ENCODE measurements at places on chromosomes 11 and 22.

- peak; percentile 77 for DNase-seq
Observed at GRCh38 chr11:63858628-63859550, 20.0 kb downstream of the MARK2 start.

DNA sequence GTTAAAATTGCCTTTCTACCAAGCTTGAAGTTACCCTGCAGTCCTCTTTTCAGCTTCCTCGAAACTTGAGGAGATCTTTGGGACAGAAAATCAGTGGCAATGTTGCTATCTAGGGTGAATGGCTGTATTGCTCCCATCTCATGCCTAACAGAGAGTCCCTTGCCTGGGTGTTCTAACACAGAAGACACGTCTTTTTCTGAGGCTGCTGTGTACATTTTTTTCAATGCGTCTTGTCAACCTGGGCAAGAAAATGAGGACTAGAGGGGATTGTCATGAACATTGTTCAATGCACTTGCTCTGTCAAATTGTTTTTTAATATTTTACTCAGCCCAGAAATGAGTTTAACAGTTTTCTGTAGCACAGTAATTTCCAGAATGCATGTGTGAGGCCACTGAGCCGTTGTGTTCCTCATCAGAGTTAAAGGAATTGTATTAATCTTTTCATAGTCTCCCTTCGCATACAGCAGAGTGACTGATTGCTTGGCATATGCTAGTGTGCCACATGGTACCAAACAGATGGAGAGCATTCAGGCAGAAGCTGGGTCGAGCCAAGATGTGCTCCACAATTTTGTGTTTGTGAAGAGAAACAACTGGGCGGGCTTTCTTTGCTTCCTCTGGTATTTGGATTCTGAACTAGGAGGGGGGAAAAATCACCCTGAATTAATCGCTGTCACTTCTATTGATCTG lies 86.0 kb downstream of the CASP12 start:
- DNase-seq: no peak

DNA sequence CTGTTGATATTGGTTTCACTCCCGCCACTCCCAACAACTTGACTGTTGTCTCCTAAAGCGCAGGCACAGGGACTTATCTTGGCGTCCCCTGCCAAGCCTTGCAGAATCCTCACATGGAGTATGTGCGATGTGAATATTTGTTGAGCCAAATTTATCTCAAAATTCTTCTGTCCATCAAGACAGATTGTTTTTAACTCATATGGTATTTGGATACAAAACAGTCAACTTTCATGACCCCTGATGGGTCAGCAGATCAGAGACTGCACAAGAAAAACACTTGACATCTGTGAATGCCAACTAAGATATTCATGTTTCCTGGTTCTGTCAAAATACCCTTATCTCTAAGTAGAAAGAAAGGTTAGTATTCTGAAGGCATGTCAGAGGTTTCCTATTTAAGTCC lies 221.7 kb upstream of the BLID start:
- DNase-seq: no peak

DNA sequence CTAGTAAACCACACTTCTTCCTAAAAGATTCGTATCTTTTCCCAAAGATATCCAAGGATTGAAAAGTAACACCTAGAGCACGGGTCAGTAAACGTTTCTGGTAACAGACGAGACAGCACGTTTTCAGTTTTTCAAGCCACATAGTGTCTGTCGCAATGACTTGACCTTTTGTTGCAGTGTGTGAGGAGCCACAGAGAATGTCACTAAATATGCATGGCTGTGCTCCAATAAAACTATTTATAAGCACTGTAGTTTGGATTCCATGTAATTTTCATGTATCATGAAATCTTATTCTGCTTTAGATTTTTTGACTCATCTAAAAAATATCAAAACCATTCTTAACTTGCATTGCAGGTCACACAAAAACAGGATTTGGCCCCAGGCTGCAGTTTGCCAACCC lies 18.3 kb upstream of the MICAL3 start:
- no peak for DNase-seq

GRCh38 chr11:66864172-66864901 lies 7.5 kb downstream of the LRFN4 start:
- no peak for DNase-seq

DNA sequence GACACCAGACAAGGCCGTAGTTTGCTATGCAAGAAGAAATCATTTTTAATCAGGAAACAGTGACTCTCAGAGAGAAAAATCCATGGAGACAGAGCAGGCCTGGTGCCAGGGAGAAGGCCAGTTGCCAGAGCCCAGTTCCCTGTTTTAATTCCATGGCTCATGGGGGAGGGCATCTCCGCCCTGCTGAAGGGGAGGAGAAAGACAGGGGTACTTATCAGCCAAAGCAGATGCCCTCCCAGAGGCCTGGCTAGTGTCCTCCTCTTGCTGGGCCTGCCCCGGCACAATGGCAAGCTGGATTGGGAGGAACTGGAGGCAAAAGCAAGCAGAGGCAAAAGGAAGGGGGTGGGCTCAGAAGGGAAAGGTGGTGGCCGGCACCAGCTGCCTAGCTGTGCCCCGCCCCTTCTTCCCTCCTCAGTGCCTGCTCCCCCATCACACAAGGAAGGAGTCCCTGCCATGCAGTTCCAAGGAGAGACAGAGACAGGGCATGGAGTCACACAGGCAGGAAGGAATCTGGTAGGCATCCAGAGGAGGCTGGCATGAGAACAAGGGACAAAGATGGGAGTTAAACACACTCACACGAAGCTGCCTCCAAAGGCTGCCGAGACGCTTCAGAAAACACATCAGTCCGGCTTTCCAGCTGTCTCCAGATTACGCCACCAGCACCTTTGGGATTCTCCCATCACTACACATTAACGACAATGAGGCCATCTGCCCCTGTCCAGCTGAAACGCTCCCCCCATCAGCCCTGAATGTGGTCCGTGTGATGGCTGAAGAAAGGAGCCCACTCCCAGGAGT lies 591.8 kb downstream of the BUD13 start:
- DNase-seq: no peak

- DNase-seq: no peak
Observed at GRCh38 chr22:46966846-46967245, 204.4 kb downstream of the TBC1D22A start.

DNA sequence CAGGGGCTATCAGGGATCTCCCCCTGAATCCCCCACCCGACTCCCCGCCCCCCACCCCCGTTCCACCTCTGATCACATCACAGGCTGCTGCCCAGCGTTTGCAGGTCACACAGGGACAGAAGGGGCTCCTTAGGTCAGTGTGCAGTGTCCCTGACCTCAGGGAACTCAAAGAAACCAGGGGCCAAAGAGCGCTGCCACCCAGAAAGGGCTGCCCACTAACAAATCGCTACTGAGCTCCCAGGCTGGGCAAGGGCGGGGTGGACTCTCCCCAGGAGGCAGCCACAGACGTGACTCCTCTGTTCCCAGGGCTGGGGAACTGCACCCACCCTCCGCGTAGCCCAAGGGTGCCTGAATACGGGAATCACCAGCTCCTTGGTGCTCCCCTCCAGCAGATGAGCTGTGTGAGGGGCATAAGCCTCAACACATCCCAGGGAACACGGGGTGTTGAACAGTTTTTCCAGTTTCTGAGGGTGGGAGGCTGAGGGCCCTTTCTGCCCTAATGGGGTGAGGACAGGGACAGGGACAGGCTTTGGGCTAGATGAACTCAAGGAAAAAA lies 9.9 kb upstream of the POLDIP3 start:
- no peak for DNase-seq

- no peak for DNase-seq
Observed at GRCh38 chr22:24584166-24584790, 8.6 kb downstream of the LRRC75B start.

GRCh38 chr11:82536706-82537105 lies 197.0 kb downstream of the FAM181B start:
- DNase-seq: no peak

DNA sequence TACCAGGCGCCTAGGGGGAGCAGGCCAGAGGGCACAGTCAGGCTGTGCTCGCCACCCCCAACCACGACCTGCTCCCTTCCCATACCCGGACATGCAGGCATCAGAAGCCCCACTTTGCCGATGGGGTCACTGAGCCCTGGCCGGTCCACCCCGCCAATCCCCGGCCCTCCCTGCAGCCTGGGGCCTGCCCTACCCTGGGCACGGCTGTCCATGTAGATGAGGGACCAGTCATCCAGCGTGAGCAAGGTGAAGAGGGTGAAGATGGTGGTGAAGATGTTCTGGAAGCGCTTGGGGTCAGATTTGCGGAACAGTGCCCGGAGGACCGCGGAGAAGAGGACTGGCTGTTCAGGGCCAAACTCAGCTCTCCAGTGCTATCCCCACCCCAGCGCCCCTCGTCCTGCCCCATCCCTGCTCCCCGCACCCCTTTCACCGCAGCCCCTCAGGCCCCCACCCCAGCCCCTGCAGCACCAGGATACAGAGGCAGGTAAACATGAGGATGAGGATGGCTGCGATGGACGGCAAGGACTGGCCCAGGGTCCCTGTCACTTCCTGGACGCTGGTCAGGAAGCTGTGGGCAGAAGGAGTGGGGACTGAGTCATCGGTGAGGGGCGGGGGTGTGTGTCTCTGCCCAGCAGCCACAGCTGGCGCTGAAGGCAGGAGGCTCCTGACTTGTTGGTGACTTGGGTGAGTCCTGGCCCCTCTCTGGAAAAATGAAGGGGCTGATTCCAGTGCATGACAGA lies 5.5 kb downstream of the CATSPER1 start:
- DNase-seq: peak; percentile 89

DNA sequence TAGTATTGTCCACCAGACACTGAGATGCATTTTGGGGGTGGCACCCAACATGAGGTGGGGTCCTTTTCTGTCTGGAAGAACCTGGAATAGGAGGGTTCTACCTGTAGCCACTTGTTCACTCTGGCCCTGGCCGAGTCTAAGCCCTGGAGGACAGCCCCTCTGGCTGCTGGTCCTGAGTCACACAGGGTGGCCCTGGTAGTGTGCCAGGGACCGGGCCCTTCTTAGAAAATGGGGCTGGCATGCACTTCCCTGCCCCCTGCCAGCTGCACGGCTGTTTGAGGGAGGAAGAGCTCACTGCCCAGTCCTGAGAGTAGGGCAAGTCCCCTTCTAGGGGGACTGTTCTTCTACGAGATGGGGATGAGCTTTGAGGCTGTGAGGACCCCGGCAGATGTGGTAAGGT lies 2.2 kb downstream of the PLCB3 start:
- DNase-seq: no peak

- DNase-seq: peak; percentile 34
Observed at GRCh38 chr22:42586381-42586780, 28.3 kb downstream of the POLDIP3 start.

DNA sequence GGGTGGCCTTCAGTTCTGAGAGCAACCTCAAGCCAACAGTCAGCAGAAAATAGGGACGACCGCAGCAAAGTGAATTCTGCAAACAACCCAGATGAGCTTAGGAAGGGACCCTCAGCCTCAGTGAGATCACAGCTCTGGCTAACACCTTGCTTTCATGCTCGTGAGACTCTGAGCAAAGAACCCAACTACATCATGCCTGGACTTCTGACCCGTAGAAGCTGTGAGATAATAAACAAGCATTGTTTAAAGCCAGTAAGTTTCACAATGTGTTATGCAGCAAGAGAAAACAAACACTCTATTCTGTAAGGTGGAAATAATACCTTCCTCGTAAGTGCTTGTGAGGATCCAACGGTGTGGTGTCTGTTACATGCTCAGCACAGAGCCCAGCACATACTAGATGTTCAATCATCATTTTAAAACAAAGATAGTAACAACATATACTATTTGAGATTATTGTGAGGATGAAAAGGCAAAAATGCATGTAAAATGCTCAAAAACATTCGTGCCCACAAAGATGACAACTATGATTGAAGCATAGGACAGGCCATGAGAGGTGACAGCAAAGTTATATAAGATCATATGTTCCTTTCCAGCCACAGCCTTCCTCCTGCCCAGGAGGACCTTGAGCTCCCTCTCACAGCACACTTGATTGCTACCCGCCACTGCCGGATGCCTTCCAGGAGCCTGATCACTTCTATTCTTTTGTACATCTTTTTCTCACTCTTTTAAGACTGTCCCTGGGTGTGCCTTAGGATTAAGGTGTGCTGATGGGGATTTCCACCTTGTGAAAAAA lies 433.3 kb downstream of the BUD13 start:
- DNase-seq: no peak

DNA sequence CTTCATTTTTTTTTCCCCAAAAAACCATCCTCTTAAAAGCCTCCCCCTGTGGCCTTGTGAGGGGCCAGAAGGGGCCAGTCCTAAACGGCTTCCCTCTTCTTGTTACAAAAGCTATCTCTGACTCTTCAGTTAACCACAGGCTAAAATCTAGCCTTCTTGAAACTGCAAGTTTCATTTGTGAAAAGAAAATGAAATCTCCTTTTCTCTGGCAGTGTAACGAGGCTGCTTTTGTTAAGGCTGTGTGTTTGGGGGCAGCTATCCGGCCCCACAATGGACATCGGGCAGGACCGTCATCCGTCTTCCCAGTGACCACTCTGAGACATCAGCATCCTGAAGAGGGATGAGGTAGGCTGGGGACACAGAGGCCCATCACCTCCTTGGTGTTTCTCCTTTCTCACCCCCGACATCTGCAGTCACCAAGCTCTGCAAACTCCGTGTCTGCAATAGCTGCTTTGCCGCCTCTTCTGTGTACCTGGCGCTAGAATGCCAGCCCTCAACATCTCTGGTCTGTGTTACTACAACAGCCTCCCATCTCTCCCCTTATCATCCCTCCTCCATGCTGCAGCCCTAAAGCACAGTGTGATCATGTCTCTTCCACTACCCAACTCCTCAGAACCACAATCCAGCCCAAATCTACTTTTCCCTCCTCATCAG lies 94.0 kb downstream of the RCN1 start:
- DNase-seq: no peak

GRCh38 chr11:19739872-19740271 lies 27.2 kb downstream of the NAV2 start:
- DNase-seq: no peak

GRCh38 chr11:20037396-20038153 lies 122.7 kb downstream of the DBX1 start:
- DNase-seq: no peak

GRCh38 chr11:129593098-129593497 lies 217.4 kb downstream of the BARX2 start:
- DNase-seq: no peak
